ENCODE measurements at places on chromosomes 3 and 15.

DNA sequence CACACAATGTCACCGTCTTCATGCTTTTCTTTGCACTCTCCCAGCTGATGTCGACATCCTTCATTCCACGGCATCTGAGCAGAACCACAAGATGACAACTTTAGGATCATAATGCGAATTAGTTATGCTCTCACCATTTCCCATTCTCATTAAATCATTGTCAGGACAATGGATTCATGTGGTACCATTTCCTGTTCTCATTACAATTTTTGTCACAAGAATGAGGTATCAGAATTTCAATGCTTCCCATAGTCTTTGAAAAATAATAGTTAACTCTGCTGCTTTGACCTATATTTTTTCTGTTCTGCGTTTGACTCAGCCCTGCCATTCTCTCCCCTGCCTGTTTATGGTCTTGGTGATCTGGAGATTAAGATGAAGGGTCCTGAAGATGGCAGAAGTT is 175.7 kb upstream of the MDFIC2 start:
- DNase-seq: no peak

- no peak for DNase-seq
Measured at GRCh38 chr15:80328496-80328895, 75.7 kb upstream of the ARNT2 start.

- no peak for DNase-seq
Measured at GRCh38 chr15:23877502-23878412, 190.7 kb upstream of the NDN start.

- DNase-seq: no peak
Measured at GRCh38 chr3:68874551-68875348, 57.6 kb downstream of the TAFA4 start.

- no peak for DNase-seq
Measured at GRCh38 chr3:13347390-13347950, 72.7 kb downstream of the NUP210 start.

DNA sequence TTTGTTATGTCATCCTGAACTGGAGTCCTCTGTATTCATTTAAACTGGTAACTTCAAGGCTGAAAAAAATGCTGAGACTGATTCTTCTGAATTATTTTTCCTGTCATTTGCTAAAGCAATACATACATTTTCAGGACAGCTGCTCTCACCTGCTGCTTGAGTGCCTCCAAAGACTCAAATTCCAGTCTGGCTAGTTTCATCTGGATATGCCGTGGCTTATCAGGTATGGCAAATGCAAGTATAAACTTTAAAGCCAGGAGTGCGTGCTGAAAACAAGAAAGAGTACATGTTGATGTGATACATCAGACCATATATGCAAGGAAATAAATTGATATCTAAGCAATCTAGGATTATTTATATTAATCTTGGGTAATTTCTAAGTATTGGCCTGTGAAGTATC is 146.1 kb downstream of the SNRK start:
- DNase-seq: no peak

DNA sequence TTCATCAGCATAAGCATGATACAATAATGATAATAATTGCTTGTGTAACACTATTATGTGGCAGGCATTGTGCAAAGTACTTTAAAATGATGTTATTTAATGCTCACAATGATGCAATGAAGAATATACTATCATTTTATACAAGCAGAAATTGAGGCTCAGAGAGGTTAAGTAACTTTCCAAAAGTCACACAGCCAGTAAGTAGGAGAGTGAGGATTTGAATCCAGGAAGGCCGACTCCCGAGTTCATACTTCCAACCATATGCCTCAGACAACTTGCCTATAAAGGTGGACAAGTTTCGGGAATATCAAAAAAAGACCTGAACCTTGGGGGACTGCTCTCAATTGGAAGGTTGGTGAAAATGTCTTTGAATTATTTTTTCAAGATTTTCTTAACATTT is 19.9 kb downstream of the RARB start:
- no peak for DNase-seq

DNA sequence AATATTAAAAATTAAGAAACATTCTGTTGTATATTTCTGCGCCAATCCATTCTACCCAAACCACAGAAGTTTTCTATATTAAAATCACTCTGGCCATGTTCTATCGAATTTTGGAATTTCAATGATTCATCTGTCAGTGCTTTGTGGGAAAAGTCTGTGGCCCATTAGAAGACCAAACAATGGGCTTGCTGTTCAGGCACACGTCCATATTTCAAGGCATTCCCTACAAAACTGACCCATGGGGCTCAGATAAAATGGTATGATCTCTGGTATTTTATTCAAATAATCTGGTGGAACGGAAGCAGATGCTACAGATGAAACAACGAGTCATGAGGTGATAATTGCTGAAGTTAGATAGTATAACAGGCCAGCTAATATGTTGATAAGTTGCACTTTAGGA is 12.4 kb downstream of the NPHP3 start:
- no peak for DNase-seq

- no peak for DNase-seq
Measured at GRCh38 chr15:58137686-58138085, 495 bp upstream of the AQP9 start.

DNA sequence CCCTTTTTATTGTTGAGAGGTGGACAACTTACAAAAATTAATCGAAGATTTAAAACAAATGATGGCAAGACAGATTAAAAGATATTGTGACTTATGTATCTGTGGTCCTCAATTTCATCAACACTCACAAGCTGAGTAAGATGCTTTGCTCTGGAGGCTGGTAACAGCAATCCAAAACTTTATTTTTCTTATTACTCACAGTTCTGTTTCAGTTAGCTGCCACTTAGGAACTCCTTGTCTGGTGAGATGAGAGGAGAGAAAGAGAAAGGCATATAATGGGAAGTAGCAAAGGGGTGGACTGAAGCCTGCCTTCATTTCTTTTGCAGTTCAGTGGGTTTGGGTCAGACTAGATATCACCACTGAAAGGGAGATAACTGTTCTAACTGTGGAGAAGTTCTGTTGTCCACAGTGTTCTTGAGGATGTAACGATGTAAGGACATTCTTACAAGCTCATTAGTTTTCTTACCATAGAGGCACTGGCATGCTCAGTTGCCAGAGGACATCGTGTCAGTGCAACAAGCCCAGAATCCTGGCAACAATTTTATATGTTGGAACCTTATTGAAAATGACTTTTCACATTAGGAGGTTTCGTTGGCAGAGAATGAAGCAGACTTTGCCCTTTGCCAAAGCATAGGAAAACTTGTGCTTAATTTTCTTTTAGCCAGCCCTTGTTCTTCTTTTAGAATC is 93.6 kb downstream of the PLCL2 start:
- no peak for DNase-seq

DNA sequence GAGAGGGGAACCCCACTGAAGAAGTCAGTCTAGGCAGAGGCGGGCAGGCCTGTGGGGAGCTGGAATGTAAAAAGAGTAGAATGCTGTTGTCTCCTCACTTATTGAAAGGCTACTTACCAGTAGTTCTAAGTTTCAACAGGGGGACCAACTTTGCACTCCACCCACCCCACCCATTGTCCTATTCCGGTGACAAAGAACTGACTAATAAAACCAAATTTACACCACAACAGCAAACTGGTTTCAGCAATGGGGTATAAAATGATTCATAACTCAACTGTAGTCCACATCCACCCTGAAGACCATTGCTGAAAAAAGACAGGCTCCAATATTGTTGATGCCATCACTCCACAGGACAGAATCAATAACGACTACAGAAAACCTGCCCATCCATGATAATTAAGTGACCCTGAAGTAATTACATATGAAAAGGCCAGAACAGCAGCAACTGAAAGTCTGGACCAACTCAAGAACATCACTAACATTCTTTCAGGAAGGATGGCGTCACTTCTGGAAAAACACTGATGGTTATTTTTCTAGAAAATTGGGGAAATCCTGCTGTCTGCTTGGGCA is 80.2 kb downstream of the ABI3BP start:
- no peak for DNase-seq

DNA sequence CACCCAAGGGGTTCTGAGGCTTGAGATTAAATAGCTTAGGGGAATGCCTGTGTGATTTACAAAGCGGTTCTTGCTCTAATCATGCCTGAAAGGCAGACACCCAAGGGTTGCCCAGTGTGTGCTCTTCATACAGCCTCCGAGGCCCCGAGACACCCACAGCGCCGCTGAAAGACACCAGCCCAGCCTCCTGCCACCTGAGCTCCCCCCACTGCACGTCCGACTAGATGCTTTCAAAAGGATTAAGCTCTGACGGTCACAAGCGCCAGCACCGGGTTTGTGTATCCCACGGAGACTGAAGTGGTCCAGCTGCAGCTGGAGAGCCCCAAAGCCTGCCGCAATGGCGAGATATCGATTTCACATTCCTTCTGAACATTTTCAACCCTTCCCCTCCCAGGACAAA is 50.3 kb downstream of the SPATA12 start:
- DNase-seq: no peak

- DNase-seq: no peak
Measured at GRCh38 chr3:21801631-21802030, 50.6 kb upstream of the ZNF385D start.

- no peak for DNase-seq
Measured at GRCh38 chr3:186603159-186603558, 9.7 kb upstream of the AHSG start.

DNA sequence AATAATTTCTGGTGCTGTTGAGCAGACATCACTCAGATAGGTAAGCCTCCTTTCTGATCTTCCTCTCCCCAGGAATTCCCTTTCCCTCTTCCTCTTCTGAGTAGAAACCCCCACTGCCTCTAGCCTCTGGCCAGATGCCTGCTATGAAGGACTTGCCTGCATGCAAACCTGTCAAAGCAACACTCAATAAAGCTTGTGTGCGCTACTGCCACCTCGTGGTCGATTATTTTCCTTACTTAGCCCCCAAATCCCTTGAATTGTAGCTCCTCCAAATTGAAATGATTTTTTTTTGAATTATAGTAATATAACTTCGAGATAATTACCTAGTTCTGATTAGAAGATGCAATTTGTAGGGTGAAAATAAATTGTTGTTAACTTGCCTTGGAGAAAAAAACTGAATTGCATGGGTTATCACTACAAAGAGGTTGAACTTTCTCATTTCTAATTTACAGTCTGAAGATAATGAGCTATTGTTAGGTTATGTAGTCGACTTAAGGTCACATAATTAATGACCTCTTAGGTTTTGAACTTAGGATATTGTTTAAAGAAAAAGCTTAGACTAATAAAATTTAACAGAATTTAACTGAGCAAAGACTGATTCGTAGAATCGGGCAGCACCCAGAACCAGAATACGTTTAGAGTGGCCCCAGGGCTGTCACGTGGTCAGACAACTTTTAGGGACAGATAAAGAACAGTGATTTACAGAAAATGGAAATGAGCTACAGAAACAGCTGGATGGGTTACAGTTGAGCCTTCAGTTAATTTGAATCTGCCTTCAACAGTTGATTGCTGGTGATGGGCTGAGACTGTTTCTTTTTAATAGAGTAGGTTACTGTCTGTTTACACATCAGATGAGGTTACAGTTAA is 269.3 kb downstream of the ARPP21 start:
- no peak for DNase-seq

- no peak for DNase-seq
Measured at GRCh38 chr15:85759376-85759775, 35.3 kb downstream of the KLHL25 start.

DNA sequence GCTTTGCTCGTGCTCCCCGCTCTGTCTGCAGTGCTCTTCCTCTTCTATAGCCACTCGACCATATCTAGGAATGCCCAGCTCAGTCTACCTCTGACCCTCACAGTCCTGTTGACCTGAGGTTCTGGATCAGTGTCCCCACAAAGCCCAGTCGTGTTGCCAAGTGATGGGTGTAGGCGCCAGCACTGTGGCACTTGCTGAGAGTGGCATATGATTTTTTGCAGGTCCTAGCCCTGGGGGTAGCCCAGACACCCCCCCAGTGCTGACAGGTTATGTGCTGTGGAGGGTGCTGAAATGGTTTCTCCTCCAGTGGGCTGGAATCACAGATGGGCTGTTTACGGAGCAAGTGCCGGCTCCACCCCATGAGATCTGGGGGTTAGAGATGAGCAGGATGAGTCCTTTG is 32.5 kb downstream of the ACAD9 start:
- DNase-seq: peak; percentile 24

DNA sequence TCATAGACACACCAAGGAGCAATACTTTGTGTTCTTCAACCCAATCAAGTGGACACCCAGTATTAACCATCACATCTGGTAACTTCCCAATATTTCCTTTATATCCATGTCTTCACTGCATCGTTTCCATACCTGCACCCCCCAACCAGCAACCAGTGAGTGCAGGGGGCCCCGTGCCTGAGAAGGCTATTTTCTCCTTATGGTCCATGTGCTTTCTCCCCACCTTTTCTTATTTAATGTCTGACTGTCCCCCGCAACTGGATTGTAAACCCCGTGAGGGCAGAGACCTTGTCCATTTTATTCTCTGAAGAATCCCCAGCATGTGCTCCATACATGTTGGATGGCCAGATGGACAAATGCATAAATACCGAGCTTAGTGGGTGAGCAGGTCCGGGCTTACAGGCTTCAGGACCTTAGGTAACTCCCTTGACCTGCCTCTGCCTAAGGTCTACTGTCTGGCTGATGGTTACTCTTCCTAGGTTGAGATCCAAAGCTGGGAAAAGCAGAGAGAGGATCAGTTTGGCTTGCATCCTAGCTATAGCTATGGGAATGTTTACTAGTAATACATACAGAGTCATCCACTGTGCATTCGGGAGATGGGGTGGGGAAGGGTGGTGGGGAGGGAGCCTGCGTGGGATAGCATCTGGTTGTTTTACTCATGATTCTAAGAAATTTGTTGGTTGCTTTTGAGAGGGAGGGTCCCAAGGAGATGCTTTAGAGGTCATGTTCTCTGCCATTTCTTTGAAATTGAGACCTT is 41.5 kb downstream of the PXYLP1 start:
- DNase-seq: peak; percentile 57

DNA sequence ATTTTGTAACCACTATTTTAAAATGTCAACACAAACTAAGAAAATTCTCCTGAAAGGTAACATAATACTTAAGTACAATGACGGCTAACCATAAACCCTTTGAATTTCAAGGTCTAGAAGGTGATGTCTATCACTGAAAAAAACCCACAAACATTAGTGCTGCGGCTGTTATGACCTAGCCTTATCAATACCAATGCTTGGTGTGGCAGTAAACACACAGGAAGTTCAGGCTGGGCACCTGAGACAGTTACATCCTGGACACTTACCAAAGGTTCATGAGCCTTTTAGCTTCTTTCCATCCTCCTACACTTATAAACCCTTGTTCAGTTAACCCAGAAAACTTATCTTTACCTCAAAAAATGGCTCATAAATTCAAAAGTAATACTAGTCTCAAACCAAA is 5.8 kb downstream of the HSPBAP1 start:
- no peak for DNase-seq

All from coronary artery (tissue), 2 donors.